Left cardiac atrium (tissue), 4 donors: ENCODE measurements at places on chromosomes 11 and 22.

DNA sequence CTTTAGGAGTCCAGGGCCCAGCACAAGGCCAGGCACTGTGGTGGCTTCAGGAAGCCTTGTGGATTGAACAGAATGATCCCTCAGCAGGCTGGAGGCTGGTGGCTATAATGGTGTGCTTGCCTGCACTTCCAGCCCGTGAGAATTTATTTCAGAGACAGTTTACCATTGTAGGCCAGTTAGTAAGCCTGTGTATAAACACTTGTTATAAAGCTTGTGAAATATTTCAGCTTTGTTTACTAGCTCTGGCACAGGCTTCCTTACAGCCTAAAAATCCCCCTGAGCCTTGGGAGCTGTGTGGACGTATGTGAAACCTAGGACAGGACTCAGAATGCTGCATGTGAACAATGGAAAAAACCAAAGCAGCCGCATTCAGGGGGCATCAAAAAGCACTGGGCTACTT lies 26.6 kb upstream of the ACER3 start:
- no peak for DNase-seq

DNA sequence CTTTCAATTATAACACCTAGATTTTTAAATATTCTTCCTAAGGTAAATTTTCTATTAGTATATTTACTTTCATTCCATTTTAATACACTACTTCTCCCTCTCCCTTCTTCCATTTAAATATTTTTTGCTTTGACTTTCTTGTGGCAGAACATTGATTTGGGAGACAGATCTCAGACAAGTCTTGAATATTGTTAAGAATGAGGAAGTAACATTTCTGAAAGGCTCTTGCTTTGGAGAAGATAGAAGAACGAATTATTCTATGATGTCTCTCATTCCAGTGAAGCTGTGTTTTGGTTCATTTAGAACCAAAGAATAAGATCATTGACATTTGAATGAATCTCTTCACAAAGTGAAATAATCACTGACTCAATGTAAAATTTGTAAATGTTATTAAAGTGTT lies 2.4 kb downstream of the IPO7 start:
- DNase-seq = no peak

- no peak for DNase-seq
Observed at GRCh38 chr11:86575927-86576326, 96.5 kb downstream of the ME3 start.

DNA sequence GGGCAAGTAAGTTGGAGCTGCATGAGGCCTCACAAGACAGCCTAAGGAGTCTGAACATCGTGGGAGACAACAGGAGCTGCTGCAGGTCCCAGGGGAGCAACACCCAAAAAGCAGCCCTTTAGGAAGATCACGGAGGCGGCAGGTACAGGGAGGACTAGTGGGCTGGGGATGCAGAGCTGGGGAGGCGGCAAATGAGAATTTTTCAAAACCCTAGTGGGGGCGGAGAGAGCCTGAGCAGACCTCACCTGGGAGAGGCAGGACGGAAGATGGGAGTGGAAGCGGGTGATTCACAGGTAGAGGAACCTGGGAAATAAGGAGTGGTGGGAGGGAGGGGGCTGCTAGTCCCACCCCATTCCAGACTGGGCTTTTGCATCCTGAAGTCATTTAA lies 42.1 kb downstream of the DKK3 start:
- DNase-seq = no peak

GRCh38 chr11:9861860-9862725 lies 198.2 kb downstream of the SWAP70 start:
- peak; percentile 50 for DNase-seq

DNA sequence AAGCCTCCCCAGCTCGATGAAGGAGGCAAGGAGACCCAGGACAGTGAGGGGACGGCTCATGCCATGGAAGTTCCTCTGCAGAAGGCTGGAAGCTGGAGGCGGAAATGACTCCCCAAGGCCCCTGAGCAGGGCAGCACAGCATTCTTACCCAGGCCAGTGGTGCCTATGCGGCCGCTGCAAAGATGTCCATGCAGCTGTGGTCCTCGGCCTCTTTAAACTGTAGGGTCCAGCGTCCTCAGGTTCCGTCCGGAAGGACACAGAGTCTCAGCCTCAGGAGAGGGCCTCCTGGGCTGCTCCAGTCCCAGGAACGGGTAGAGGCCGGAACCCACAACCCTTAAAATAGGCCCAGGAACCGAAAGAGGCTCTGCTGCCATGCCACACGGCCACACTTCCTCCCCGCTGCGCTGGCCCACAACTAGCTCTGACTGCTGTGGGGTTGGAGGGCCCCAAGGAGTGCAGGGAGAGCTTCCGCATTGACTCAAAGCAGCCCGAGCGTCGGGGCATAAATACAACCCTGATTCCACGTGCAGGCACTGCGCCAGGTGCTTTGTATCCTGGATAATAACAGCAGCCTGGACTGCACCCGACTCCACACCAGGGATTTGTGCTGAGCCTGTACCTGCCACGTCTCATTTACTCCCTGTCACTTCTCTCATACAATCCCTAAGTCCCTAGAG lies 5.5 kb downstream of the KIAA0930 start:
- no peak for DNase-seq

- peak; percentile 14 for DNase-seq
Observed at GRCh38 chr11:2524446-2525165, 79.8 kb downstream of the KCNQ1 start.

DNA sequence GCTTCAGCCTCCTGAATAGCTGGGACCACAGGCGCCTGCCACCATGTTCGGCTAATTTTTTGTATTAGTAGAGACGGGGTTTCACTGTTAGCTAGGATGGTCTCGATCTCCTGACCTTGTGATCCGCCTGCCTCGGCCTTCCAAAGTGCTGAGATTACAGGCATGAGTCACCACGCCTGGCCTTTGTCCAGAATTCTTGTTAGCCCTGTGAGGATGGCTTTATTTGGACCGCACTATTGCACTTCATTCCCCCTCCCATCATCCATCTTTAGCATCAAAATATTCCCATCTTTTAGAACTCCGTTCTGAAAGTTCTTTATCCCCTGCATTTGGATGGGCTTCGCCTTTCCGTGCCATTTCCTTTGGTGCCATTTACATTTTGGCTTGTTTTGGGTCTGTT lies 2.6 kb downstream of the SAMM50 start:
- no peak for DNase-seq

DNA sequence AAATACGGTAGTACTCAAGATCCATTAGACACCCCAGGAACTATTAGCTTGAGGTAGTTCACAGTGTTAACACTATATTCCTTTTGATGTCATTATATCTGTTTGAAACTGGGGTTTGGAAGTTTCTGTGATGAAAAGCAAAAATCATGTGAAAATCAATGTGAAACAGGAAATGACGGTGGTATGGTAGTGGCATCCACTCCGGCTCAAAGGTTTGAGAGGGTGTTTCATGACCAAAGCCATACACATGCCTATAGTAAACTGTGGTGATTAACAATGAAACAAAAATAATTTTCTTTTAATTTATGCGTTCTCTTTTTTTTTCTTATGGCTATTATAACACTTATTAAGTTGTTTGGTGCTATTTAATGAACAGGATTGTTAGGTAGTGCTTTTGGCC lies 10.9 kb downstream of the RAB38 start:
- no peak for DNase-seq

DNA sequence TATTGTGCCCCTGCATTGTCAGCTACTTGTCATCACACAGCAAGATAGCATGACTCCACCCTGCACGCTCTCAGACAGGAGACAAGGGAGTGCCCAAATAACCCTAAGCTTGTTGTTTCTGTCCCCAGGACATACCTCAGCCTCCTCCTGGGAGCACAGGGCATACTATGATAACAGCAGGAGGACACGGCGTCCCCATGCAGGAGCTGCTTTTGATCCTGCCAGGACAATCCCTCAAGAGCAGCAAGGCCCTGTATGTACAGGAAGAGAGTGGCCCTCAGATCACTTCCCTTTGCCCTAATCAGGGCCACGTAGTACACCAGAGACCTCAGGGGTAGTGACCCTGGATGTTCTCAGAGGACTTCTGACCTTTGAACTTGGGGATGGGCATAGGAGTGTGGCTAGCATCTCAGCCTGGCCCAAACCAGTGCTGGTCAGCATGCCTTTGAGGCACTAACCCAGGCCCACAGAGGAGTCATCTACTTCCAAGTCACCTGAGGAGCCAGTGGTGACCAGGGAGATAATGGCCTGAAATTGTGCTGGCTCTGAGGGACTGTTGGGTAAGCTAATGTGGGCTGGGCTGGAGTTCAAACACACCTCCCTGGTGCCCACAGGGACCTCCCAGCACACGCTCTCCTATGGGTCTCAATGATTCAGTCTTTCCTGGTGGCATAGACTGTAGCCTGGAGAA lies 9.2 kb downstream of the APOA4 start:
- no peak for DNase-seq

DNA sequence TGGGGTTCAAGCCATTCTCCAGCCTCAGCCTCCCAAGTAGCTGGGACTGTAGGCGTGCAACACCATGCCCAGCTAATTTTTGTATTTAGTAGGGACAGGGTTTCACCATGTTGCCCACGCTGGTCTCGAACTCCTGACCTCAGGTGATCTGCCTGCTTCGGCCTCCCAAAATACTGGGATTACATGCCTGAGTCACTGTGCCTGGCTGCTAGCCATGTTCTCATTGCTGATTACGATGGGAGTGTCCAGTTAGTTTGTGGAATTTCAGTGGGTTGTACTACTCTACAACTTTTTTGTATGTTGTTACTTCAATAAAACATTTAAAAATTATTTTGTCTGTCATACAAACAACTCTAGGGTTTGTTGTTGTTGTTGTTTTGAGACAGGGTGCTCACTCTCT lies 4.8 kb upstream of the VPS11 start:
- peak; percentile 67 for DNase-seq
